Activated CD4-positive, alpha-beta T cell treated with anti-CD3 and anti-CD28 coated beads, Interleukin-2, amount 50 U/mL, for 24 hours (primary cell): ENCODE measurements at places on chromosomes 1 and 21.

DNA sequence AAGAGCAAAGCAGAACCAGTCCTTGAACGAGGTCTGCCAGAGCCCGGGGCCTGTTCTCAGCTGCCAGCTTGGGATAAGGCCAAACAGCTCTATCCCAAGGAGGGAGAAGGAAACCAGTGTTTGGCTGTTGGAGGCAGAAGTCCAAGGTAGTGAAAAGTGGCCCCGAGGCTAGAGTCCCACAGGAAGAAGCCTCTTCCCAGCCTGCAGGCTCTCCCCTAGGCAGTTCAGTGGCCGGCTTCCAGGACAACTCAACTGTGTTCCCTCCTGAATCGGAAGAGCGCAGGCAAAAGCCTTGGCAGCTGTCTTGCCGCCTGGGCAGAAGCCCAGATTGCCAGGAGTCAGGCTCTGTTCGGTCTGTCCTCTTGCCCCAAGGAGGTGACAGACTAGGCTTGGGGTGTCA, 19.3 kb downstream of the QSOX1 start:
- DNase-seq = no peak

DNA sequence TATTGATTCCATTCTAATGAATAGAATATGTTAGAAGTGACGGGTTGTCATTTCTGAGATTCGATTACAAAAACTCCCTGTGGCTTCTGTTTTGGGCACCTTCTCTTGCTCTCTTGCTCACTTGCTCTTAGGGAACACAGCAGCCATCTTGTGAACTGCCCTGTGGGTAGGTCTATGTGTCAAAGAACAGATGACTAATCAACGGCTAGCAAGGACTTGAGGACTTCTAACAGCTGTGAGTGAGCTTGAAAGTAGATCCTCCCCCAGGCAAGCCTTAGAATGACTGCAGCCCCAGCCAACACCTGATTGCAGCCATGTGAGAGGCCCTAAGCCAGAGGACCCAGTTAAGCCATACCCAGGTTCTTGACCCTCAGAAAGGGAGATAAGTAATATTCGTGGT, 49.3 kb downstream of the AZIN2 start:
- DNase-seq = no peak

DNA sequence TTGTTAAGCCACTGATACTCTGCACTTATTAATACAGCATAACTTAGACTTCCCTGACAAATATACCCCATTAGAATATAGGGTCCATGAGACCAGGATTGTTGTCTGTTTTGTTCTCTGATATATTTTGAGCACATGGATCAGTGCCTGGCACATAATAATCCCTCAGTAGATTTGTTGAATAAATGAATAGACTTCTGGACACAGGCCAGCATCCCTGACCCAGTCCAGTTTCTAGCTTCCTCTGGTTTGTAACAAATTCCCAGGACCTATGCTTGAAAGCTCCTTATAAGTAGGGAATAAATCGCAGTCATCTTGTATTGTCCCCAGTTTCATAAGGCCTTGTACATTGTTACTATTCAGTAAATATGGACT, 58.2 kb upstream of the GADD45A start:
- DNase-seq = no peak

DNA sequence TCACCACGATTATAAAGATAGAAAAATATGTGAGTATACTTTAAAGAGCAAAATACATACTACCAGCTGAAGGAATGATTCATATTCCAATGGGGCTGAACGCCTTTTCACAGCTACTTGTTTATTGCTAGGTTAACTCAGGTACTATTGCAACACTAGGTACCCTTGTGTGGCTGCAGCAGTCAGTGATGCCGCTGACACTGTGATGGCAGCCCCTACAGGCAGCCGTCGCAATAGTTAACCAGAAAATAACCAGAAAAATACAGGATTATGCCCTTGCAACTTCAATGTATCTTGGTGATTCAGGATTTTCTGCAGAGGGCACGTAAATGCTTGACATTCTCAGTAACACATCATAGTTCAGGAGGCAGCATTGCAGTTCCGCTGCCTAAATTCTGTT, 1.6 kb upstream of the MARK1 start:
- no peak for DNase-seq

GRCh38 chr1:220498188-220498587, 29.7 kb upstream of the MARK1 start:
- no peak for DNase-seq

- DNase-seq = no peak
These were observed 24.4 kb downstream of the DIO1 start for GRCh38 chr1:53918343-53918742.

GRCh38 chr1:95067062-95067461, 5.7 kb downstream of the ALG14 start:
- no peak for DNase-seq

DNA sequence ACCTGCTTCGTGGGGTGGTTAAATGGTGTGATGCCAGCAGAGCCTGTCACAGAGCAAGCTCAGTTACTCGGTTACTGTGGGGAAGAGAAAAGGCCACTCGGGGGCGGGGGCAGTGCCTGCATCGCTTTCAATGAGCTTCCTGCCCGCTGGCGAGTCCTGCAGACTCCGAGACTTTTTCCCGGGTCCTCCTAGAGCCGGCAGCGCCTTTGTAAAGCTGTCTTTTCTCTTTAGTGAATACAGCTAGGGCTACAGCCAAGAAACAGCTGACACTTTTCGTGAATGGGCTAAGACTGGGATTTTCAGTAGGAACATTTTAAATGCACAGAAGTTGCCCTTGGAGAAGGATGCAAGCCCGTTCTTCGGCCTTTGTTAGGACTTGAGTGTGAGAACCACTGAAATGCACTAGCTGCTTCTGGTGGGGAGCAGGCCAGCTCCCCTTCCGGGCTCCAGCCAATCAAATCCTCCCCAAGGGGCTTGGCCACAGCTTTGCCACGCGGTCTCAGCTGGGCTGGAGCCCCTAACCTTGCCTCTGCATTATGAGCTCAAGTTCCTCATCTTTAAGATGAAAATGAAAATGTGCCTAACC, 23.4 kb upstream of the EFHD2 start:
- no peak for DNase-seq

- DNase-seq = no peak
These were observed 115.6 kb downstream of the UCHL5 start for GRCh38 chr1:192943522-192943921.

- DNase-seq = peak; percentile 37
These were observed 23.5 kb downstream of the F11R start for GRCh38 chr1:160997323-160998038.

DNA sequence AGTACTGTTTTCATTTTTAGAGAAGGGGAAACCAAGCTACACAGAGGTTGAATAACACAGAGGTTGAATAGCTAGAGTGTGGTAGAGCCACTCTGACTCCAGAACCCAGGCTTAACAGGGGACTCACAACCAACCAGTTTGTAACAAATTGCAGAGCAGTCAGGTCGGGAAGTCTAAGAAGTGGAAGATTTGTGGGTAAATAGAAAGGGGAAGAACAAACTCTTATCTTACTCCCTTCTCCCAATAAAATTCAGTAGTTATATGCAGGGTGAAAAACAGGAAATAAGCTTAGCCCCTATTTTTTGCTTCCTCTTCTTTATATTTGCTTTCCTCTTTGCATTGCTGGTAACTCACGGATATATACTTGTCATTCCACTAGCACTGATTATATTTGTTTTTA, 23.2 kb downstream of the CDC42 start:
- DNase-seq = no peak

GRCh38 chr1:154609398-154610380, 1.7 kb upstream of the ADAR start:
- peak; percentile 20 for DNase-seq

DNA sequence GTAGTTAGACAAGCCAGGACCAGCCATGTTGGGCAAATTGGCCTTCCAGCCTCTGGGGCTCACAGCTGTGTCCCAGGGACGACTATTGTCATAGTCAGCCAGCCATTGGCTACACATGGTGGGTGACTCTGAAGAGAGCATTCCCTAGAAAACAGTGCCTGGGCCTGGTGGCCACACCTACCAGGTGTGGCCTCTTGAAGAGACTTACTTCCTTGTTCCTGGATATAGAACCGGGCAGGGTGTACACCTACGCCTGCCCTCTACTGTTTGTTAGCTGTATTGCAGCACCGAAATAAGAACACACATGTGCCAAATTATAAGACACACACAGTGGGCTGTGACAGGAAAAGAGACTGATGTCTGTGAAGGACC, 134.6 kb upstream of the ARHGEF16 start:
- no peak for DNase-seq

GRCh38 chr1:66342707-66343106, 191.2 kb upstream of the SGIP1 start:
- no peak for DNase-seq

DNA sequence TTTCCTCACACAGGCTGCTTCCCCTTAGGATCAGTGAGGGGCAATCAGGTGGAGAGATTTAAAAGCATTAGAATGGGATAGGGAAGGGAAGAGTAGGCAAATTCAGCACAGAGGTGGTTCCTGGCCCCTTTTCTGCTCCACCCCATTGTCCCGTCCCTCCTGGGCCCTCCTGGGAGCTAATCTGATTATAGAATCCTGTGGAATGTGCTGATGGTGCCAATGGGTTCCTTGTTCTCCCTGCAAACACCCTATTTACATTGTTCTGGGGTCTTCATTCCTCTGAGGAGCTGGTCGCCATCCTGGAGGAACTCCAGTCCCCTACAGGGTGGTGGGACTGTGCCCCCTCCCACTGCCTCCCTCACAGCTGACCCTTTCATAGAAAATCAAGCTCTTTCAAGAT, 34.4 kb upstream of the LRP8 start:
- DNase-seq = no peak

- no peak for DNase-seq
These were observed 153.6 kb downstream of the OLFM3 start for GRCh38 chr1:101843160-101843559.

- no peak for DNase-seq
These were observed 7.8 kb upstream of the KIF14 start for GRCh38 chr1:200628223-200628881.

DNA sequence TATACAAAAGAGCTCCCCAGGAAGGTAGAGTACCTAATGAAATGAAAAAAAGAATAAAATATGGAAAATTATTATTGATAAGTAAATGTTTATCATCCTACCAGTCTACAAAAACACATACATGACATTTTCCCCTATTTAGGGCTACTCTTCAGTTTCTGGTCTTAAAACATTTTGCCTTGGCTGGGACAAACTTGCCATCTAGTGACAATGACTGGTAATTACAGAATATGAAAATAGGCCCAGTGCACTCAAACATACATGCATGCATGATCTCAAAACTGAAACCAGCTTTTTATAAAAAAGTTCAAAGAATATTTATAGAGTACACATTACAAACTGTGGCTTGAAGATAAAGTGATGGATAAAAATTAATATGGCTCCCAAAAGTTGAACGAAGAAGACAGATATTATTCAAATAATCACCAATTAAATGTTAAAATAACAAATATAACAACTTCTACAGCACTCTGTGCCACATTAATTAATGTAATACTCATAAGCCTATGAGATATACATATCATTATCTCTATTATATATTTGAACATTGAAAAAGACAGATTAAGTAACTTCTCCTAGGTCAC, 10.5 kb upstream of the RNPC3 start:
- no peak for DNase-seq

GRCh38 chr1:45913183-45913683, 109.8 kb downstream of the MAST2 start:
- DNase-seq = no peak

- no peak for DNase-seq
These were observed 129.2 kb downstream of the ADAMTS1 start for GRCh38 chr21:26715878-26716506.

- no peak for DNase-seq
These were observed 16.8 kb upstream of the POGZ start for GRCh38 chr1:151476083-151476482.

- DNase-seq = no peak
These were observed 2.6 kb downstream of the HDGF start for GRCh38 chr1:156748670-156749418.

GRCh38 chr1:31681415-31681814, 22.4 kb downstream of the COL16A1 start:
- no peak for DNase-seq

GRCh38 chr1:91803847-91804545, 82.0 kb downstream of the TGFBR3 start:
- peak; percentile 33 for DNase-seq

DNA sequence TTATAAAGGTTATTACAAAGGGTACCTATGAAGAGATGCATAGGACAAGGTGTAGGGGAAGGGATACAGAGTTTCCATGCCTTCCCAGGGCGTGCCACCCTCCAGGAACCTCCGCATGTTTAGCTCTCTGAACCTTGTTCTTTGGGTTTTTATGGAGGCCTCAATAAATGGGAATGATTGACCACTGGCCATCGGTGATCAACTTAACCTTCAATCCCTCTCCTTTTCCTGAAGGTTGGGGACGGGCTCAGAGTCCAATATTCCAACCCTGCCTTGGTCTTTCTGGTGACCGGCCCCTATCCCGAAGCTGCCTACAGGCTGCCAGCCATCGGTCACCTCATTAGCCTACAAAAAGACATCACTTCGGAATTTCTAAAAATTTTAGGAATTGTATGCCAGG, 11.7 kb downstream of the CD244 start:
- no peak for DNase-seq

DNA sequence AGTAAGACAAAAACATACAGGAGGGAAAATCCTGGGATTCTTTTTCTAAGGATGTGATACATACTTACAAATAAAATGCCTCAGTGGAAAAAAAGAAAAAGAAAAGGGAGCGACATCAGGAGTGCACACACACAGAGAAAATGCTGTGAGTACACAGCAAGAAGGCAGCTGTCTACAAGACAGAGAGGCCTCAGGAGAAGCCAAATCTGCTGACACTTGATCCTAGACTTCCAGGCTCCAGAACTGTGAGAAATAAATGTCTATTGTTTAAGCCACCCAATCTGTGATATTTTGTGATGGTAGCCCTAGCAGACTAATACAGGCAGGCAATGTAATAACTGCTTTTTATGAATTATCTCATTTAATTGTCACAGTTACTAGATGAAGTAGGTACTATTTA, 17.0 kb upstream of the TRIM45 start:
- no peak for DNase-seq

DNA sequence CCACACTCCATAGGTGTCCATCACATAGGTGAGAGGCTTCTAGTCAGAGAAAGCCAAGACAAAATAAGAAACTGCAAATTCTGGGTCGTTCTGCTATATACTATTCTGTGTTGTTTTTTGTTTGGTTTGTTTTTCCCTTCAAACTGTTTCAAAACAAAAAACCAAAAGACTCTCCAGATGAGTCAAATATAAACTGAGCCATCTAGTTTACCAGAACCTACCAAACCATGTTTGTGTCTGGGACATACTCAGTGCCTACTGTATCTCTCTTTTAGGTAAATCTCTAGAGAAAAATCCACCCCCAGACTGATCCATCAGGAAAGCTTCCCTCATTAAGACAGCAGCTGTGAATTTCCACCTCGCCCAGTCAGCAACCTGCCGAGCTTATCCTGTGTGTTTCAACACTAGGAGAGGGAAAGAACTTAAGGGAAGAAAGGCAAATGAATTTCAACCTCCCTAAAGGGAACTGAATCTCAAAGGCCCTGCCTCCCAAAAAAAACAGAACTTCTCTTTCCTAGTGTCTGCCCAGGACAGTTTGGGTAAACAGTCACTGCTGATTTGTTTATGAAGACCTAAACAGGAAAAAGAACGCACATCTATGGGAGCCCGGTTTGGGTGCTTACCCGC, 17.2 kb downstream of the PPT1 start:
- no peak for DNase-seq
